ENCODE measurements at places on chromosomes 16 and 17.

- no peak for DNase-seq
Measured at GRCh38 chr16:84055366-84055765, 12.8 kb upstream of the SLC38A8 start.

- DNase-seq = no peak
Measured at GRCh38 chr17:4329838-4330237, 36.6 kb downstream of the UBE2G1 start.

DNA sequence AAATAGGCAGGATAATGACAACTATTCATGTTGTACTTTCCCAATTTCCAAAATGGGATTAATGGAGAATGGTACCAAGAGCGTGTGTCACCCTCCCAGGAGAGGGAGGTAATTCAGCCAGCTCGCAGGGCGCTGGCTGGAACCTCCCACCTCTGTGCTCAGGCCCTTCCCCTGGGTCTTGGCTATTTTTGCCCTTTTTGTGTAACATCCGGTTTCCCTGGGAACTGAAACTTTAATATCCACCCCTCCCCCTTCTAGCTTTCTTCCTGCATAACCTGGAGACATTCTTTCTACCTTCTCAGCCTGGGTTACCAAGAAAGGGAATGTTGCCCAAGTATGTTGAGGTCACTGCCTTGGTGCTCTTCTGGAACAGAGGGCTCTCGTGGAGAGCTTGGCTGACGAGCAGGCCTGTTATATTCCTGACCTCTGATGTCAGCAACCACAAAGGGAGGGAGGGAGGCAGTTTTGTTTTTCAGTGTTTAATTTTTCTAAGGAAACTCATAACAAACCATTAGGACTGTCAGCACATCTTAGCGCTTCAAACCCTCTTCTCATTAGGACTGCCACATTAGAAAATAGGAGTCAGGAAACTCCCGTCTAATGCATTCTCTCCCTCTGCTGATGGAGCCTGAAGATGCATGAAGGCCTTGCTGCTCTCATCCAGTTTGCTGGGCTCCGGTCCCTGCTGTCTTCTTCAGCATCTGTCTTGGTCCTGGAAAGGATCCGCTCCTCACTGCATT is 25.6 kb downstream of the ITGB3 start:
- peak; percentile 61 for DNase-seq

- DNase-seq = no peak
Measured at GRCh38 chr17:31200287-31200686, 96.8 kb downstream of the OMG start.

- DNase-seq = no peak
Measured at GRCh38 chr16:69384974-69385373, 833 bp downstream of the TERF2 start.

GRCh38 chr16:1982013-1982433 is 754 bp upstream of the NOXO1 start:
- DNase-seq = no peak

GRCh38 chr17:78184351-78184750 is 2.5 kb downstream of the TK1 start:
- DNase-seq = no peak

DNA sequence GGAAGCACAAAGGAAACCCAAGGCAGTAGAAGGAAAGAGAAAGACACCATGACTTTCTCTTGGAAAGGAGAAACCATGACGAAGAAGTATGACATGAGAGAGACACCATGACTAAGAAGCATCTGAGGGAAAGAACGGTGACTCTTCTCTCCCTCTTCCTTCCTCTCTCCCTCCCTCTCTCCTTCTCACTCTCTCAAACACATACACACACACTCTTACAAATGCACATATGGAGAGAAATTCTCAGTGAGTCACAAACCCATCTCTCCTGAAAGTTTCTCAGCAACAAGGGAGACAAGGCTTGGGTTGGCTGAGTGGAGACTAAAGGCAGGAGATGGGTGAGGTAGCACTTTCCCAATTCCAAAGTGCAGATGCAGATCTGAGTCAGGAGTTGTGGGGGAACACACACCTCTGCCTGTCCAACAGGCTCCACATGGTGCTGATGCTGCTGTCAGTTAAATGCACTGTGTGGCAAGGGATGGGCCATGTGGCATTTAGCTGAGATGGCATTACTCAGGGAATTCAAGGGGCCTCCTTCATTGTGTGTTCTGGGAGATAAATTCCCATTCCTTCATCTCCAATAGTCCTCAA is 336.7 kb upstream of the C16orf82 start:
- DNase-seq = no peak

DNA sequence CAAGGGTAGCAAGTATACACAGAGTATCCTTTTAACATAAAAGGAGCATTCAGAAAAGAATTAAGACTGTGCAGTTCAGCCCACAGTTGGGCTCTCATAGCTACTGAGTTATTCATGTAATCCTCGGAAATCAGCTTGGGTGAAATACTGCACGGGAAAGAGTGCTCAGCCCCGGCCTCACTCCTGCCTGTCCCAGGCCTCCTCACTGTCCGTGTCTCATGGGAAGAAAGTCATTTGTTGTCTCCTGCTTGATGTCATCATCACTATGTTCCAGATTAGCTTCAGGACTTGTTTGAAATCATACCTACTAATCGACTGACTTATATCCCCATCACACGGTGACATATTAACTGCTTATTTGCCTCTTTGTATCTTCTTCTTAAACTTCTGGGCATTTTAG is 223.3 kb upstream of the CHMP6 start:
- DNase-seq = no peak

- no peak for DNase-seq
Measured at GRCh38 chr17:14616528-14616927, 315.6 kb downstream of the HS3ST3B1 start.

- DNase-seq = no peak
Measured at GRCh38 chr16:20894388-20894787, 5.8 kb downstream of the DCUN1D3 start.

DNA sequence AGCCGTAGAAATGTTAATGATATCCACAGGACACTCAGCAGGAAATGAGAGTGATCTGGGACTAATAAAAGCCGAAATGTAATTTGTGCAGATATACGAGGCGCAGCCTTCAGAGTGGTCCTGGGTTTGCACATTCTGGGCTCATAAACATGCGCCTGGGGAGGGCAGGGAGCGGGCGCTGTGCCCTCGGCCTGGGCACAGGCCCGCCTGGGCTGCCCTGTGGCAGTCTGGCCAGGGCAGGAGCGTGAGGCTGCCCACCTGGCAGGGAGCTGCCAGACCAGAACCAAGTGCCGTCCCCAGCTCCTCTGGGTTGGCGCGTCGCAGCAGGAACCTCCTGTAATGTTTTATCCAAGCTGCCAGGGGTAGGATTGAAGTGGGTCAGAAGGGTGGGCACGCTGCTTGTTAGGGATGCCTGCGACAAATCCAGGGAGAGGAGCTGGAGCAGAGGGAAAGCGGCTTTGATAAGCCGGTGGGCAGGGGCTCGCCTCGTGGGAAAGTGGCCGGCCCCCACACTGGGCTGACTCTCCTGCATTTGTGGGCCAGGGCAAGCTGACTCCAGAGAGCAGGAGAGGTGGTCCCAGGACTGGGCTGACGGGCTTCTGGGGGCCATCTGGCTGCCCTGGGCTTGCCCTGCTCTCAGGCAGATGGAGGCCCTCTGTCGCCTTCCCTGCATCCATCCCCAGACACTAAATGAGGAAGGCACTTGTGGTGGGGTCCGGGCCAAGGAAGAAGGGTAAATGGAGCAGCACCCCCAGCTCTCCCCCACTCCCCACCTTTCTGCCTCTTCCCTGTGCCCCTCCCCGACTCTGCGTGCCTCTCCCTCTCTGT is 45.9 kb downstream of the SREBF1 start:
- no peak for DNase-seq

DNA sequence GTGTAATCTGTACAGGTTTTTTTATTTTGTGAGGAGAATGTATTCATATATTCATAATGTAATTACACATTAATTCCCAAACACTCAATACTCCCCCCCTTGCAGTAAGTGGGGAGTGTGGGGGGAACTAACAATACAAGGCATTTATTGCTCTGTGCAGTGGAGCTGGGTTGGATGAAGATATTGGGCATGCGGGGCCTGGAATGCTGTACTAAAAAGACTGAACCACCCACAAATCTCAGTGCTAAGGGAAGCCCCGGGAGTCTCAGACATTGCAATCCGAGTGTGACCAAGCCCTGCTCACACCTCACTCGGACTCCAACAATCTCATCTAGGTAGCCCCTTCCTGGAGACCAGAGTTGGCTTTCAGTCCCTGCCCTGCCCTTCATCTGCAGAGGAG is 6.0 kb downstream of the PLLP start:
- DNase-seq = no peak

GRCh38 chr17:879546-880442 is 97.6 kb downstream of the MRM3 start:
- DNase-seq = peak; percentile 77

GRCh38 chr16:24749310-24749709 is 19.9 kb downstream of the TNRC6A start:
- no peak for DNase-seq

DNA sequence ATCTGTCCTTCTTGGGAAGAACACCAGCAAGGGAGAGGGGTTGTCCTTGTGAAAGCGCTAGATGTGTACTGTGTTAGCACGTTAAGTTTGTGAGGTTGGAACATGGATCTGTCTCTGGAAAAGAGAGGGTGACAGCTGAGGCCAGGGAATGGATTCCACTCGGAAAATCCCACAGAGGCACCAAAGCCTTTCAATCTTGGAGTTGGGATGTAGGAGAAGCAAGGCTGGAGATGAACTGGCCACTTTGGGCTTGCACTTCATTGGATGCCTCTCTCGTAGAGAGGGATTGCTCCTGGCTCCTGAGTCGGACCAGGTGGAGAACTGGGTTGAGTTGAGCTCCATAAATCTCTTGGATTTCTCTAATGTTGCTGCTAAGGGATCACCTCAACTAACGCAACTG is 67.2 kb downstream of the CCDC182 start:
- no peak for DNase-seq

GRCh38 chr16:62638324-62638911 is 602.2 kb upstream of the CDH8 start:
- DNase-seq = no peak

DNA sequence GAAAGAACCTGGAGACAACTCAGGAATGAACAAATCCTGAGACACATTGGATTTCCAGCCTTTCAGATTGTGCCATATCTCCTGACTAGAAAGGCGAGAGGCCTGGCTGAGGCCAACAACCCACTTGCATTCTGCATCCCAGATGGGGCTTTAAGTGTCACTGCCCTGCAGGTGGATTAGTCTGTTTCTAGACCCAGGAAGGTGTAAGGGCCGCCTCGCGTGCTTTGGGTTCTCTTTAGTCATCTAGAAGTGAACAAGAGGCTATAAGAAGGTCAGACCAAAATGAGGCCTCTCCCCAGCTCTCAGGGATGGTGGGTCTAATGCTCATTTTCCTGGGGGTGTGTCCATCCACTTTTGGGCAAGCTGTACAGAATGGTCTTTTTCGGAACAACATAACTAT is 4.9 kb downstream of the SAP30BP start:
- no peak for DNase-seq

DNA sequence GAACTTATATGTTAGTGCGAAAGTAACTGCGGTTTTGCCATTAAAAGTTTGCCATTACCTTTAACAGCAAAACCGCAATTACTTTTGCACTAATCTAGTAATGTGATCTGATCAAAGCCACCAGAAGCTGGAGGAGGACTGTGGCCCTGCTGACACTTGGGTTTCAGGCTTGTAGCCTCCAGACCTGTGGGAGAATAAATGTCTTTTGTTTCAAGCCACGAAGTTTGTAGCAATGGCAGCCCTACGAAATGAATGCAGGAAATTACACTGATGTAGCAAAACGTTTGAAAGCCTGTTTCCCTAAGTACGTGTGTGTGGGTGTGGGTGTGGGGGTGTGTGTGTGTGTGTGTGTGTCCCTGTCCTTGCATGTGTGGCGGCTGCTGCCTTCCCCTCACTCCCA is 66.6 kb downstream of the WSB1 start:
- DNase-seq = no peak

GRCh38 chr16:81539759-81540472 is 95.3 kb downstream of the CMIP start:
- DNase-seq = no peak

DNA sequence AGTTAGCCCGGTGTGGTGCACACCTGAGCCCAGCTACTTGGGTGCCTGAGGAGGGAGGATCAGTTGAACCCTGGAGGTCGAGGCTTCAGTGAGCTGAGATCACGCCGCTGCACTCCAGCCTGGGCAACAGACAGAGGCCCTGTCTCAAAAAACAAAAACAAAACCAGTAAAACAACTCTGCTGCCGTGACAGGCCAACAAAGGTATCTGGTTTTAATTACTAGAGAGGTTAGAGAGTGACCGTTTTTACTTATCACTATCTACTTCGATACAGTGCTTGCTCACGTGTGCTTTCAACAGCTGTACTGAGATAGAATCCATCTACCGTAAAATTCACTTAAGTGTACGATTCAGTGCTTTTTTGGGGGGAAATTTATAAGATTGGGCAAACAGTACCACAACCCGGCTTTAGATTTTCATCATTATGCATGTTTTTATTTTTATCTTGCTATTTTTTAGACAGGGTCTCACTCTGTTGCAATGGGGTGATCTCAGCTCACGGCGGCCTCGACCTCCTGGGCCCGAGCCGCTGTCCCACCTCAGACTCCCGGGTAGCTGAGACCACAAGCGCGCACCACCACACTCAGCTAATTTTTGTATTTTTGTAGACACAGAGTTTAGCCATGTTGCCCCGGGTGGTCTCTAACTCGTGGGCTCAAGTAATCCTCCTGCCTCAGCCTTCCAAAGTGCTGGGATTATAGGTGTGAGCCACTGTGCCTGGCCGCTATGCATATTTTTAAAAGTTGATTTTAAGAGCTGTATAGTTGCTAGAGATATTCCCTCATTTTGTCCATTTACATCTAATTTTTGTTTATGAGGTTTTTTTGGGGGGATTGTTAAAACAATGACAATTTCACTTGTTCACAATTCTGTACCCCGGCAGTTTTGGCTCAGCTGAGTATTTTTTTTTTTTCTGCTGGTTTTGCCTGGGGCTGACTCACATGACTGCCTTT is 30.9 kb downstream of the SERPINF1 start:
- no peak for DNase-seq

- DNase-seq = no peak
Measured at GRCh38 chr16:49049191-49049590, 232.4 kb downstream of the CBLN1 start.

Measured in GM12891 (cell line).